Right hindlimb (tissue), 1 donor: ENCODE measurements at places on chromosomes 3 and 15.
A peak's percentile ranks its signal among the peaks of the same experiment; 100 is the strongest.

DNA sequence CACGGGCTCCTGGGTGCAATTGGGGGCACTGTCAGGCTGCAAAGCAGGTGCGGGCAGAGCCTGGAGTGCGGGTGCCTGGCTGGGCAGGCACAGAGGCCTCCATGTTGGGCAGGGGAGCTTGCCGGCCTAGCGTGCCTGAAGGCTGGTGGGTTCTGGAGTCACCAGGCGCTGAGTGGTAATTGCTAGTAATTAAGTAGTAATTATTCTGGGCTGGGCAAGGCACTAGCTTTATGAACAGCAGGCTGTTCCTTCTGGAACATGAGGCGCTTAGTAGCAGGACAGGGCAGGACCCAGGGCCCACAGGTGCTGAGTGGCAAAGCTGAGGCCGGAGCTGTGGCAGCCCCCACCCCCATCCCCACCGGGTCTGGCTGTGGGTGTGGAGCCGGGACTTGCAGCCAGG lies 25.3 kb downstream of the PLXNA1 start:
- DNase-seq, result no peak

DNA sequence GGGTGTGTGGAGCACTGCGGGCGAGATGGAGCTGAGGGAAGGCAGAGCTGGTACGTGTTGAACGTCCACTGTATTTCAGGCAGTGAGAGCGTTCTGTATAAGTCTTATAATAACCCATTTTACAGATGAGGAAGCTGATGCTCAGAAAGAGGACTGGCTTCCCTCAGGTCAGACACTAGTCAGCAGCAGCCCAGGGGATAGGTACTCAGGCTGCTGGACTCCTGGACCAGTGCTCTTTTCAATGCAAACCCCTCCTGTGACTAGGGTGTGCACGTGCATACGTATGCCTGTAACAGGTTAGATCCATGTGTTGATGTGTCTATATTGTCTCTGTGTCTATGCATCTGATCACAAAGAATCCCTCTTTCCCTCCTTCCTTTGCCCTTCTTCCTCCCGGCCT lies 8.3 kb upstream of the IL16 start:
- no peak for DNase-seq

DNA sequence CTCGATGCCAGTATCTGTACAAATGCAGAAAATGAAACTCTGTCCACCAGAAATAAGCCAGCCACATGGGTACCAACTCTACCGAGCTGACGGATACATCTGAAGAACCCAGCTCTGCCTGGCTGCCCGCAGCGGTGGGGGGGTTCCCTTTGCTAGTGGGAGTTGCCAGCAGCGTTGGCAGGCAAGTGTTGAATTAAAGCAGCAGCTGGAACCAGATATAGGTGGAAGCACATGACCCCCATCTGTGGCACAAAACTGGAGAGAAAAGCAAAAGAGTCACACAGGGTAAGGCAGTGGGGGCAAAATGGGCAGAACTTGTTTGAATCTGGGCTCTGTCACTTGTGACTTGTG lies 17.9 kb downstream of the CRYGS start:
- DNase-seq, result peak; percentile 24

- peak; percentile 16 for DNase-seq
Observed at GRCh38 chr3:46899151-46900006, 21.9 kb downstream of the PTH1R start.

GRCh38 chr3:63967675-63968611 lies 55.4 kb downstream of the PSMD6 start:
- peak; percentile 57 for DNase-seq

GRCh38 chr3:181253796-181254195 lies 264.3 kb upstream of the DNAJC19 start:
- DNase-seq, result no peak

DNA sequence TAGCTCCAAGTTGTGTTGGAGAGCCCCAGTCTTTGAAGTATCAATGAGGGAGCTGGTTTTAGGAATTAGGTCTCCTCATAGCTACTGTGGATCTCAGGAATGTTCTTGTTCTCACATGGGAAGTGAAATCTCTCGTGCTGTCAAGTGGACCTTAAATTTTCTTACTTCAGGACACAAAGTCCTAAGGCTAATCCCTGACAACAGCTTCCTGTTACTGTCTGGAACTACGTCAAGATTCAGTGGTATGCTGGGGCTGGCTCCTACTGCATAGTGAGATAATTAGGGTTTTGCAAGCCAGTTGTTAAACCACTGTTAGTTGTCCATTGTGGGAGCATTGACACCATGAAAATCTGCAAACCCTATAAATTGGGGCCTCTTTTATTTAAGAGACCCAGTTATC lies 22.8 kb downstream of the MESP1 start:
- no peak for DNase-seq

DNA sequence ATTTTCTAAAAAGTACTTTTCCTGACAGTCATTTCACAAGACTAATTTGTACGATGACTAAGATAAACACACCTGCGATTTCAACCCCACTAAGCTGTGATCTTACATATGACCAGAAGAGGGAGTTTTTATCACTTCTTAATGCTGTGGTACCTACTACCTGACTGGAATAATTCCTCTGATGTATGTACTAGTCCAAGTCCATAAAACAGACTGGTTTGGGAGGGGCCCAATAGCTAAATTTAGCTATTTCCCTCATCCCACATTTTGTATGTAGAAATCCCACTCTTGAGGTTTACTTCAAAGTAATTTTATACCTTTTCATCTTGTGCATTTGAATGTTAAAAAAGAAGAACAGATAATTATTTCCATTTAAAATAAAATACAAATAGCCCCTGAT lies 49.7 kb upstream of the SCAANT1 start:
- DNase-seq, result no peak

DNA sequence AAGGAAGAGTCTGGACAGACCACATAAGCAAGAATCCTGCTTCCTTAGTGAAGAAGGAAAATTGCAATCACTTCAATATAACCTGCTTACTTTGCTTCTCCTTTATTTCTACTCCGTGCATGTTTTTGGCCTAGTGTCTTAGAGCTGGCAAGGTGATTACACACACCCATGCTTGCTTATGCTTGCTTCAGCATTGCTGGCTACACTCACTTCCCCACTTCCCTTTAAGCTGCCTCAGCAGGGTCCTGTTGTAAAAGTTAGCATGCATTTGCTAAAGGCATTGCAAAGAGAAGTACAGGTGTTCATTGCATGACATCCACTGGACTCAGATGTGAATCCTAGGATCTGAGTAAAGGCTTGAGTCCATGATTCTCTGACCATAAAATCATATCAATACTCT lies 47.5 kb upstream of the STT3B start:
- DNase-seq, result no peak

GRCh38 chr15:99431661-99432091 lies 134.1 kb upstream of the MEF2A start:
- DNase-seq, result no peak

DNA sequence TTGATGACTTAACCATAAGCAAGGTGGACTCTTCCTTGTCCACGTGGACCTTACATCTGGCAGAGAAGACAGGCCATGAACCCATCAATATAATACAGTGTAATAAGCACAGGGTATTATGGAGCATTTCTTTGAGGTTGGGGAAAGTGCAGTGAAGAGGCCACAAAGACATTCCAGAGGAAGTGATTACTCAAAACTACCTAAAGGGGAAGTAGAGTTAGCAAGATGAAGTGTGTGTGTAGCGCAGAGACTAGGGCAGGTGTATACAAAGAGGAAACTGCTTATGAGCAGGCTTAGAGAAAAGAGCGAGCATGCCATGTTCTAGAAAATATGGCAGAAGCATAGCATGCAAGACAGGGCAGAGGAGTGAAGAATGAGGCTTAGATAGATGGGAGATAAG lies 17.9 kb downstream of the CP start:
- no peak for DNase-seq

DNA sequence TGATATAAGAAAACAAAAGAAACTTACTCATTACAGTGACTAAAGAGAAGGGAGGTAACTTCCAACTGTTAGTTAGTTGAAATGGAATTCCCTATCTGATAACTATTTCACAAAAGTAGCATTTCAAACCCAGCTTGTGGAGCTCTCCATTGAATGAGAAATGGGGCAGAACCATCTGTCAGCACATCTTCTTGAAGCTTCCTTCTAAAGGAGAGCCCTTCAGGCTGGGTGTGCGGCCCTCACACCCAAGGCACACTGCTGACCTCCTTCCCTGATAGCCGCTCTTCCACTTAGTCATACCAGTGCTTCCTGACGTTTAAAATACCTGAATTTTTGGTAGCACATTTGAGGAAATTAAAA lies 28.1 kb upstream of the VEPH1 start:
- no peak for DNase-seq

DNA sequence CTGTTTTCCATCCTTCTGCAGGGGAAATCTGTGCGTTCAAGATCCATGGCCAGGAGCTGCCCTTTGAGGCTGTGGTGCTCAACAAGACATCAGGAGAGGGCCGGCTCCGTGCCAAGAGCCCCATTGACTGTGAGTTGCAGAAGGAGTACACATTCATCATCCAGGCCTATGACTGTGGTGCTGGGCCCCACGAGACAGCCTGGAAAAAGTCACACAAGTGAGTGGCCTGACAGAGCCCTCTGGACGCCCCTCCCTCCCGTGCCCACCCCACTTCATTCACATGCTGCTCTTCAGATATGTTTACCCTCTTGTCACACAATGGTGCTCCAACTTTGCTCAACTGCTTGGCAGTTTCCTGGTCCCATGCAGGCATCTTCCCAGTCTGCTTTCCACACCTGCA lies 274.3 kb upstream of the TRIM42 start:
- no peak for DNase-seq

GRCh38 chr15:27222479-27222878 lies 251.5 kb downstream of the GABRG3 start:
- no peak for DNase-seq

- no peak for DNase-seq
Observed at GRCh38 chr15:77633913-77634265, 1.2 kb upstream of the LINGO1 start.

- DNase-seq, result no peak
Observed at GRCh38 chr3:19652336-19652735, 281.7 kb downstream of the EFHB start.

DNA sequence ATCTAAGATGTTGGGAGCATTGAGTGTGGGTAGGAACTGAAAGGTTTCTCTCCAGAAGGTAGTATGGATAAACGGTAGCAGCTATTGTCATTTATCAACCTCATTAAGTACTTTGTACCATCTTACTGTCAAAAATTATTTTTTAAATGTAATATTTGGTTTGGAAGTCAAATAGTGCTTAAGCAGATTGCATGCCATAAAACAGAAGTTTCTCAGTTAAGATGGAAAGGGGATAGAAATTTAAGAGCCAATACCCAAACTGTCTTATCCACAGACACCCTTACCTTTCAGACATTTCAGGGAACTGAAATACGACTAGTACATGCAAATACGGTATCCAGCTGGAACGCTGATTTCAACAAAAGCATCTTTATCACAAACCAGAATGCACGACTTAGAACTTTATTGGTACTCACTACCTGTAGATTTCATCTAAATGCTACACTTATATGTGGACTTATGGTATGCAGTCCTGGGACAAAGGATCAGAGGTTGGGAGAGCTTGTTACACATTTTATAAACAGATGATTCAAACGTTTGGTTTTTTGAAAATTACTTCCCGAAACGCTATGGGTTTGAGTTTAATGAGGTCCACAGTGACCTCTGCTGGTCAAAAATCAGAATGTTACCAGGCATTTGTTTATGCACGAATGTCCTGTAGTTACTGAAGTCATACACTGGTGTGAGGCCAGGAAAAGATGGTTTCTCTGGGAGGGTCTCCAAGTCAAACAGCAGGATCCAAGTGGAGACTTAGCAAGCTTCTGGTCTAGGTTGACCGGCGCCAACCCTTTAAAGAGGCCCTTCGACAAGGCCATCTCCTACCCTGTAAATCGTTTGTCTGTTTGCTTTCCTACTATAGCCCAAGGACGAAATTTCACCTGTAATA lies 45.7 kb upstream of the DUT start:
- peak; percentile 91 for DNase-seq

DNA sequence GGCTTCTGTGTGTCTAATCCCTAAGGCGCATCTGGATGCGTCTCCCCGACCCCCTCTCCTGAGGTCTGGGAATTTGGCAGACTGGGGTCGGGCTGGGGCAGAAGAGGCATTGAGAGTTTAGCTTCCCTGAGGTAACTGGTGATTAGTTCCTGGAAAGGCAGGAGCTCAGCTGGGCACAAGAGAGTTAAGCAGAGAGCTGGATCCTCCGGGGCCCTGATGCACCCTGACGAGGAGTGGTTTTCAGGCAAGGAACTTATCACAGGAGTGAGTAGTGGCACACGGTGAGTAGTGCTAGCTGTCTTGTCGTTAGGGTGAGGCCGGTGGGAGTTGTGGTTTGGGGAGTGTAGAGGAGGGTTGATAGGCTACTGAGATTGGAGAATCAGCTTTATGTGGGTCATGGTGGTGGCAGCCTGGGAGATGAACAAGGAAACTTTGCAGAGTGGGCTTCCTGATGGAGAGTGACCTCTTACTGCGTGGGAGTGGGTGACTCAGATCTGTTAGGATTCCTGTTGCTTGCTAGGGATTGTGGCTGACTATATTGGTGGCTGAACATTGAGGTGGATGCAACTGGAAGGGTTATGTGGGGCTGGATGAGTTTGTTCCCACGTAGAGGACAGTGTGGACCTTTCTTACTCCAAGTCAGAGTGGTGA lies 897 bp downstream of the RAD54L2 start:
- peak; percentile 25 for DNase-seq

DNA sequence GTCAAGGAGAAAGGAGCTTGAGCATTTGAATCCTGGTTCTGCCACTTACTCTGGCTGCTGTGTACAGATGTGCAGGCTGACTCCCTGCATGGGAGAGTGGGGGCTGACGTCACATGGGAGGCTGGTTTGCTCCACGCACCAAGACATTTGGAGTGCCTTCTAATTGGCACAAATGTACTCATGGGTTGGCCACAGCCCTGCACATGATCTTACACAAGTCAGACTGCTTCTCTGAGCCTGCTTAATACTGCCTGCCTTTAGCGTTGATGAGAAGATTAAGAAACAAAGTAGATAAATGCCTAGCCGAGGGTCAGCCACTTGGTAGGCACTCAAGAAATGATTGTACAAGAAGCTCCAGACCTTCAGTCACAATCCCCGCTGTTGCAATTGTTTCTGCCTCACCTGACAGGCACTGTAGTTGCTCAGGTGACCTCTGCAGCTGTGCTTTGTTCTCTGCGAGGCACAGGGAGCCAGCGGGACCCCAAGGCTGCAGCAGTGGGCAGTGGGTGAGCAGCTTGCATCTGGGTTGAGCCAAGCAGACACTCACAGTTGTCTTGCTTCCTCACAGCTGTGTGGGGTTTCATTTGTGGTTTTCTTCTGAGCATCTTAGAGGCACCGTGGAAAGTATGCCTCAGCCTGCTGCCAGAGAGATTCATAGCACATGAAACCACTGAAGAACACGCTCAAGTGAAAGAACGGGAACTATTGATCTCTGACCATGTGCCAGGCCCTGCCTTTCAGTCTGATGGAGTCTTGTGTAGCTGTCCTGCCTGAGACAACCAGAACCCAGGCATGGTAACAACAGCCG lies 33.1 kb downstream of the GRK7 start:
- DNase-seq, result peak; percentile 43

DNA sequence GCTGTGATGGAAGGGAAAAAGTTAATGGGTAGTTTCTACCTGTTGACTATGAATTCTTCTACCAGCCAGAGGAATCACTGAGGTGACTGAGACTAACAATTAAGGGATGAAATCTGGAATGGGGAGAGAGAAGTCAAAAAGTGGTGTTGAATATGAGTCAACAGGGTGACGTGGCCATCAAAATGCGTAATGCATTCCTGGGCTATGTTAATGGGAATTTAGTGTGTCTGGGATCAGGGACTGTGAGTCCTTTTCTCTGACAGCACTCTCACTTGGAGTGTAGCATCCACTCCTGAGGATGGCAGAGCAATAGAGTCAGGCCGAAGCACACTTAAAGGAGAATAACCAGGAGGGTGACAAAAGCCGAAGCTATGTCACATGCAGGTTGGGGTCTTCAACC lies 60.4 kb downstream of the MESD start:
- DNase-seq, result no peak

GRCh38 chr15:78266229-78266628 lies 1.9 kb downstream of the DNAJA4 start:
- no peak for DNase-seq
